ENCODE measurements at places on chromosomes 3 and 15.

DNA sequence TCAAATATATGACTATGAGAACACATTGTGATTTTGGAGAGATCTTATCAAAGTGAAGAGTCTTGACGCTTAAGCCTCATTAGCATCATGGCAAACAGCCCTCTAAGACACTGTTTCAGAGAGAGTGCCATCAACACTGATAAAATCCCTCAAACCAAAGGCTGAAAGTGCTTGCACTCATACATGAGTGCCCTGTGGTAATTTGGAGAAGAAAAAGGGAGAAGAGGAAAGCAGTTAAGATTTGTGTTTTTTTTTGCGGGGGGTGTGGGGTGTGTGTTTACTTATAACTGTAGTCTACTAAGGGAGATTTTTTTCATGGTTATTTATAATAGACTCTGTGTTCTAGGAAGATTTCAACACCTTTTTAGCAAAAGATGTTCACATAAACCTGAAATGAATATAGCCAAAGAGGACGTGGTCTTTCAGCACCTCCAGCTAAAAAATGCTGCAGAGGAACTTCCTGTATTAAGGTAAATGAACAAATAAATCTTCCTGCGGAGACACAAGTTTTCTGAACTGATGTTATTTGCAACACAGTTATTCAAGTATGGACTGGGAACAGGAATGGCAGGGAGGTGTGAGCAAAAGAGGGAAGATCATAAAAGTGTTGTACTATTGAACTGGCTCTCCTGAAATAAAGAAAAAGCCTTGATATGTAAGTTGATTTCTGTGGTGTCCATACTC lies 81.9 kb upstream of the TGFBR2 start:
- no peak for DNase-seq

GRCh38 chr3:66138336-66139313 lies 82.2 kb upstream of the SLC25A26 start:
- peak; percentile 48 for DNase-seq

DNA sequence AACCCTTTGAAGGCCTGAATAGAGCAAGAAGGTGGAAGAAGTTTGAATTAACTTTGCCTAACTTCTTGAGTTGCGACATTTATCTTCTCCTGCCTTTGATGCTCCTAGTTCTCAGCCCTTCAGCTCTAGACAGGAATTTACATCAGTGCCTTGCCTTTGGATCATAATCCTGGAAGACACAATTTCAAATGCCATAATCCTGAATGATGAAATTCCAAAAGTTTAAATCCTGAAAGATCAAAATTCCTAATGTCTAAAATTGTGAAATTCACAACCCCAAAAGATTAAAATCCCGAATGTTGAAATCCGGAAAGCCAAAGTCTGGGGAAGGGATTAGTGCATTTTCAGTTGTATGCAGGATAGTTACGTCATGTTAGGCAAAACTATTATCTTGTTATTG lies 166.6 kb upstream of the PDZRN3 start:
- no peak for DNase-seq

DNA sequence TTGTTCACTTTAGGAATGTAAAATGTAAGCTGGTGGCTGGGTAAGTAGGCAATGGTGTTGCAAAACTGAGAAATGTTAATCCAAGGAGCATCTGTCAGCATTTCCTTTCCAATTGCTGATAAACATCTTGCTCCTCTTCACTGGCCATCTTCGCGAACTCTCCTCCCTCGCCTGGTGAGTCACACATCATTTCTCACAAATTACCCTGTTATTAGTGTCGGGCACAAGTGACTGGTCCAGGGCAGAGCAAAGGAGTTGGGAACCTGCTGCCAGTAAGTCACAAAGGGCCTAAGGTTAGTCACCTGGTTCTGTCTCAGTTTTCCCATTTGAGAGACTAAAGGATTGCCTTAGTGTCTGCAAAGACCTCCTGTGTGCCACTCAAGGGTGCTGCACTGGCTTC lies 13.0 kb downstream of the CERS3 start:
- DNase-seq, result peak; percentile 59

DNA sequence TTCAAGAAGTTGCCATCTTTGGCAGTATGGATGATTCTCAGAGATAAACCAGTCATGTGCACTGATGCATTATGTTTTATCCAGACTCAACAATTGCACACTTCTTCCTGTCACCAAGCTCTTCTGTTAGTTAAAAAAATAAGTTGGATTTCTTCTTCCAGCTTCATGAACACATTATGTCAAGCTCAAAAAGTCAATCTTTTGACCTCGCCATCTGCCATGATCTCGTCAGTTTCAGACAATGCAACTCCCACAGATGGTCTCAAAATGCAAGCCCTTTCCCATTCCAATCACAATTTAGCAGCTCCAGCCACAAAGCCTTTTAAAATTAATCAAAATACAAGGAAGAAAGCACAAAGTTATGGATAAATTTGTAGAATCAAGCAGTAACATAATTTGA lies 42.8 kb downstream of the TFDP2 start:
- DNase-seq, result no peak

DNA sequence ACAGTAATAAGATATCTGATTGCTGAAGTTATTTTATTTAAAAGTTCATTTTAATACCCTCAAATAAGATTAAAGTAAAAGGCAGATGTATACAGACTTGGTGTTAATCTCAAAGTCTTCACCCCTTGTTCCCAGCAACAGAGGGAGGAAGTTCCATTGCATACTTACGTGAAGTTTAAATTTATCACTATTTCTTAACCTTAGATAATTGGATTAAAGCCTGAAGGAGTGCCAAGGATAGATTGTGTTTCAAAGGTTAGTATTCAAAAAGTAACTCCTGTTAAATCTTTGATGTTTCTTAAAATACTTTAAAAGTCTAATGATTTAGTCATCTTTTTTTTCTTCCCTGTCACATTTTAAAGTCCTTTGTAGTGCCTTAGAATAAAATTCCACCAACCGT lies 39.3 kb downstream of the ATP1B3 start:
- no peak for DNase-seq

DNA sequence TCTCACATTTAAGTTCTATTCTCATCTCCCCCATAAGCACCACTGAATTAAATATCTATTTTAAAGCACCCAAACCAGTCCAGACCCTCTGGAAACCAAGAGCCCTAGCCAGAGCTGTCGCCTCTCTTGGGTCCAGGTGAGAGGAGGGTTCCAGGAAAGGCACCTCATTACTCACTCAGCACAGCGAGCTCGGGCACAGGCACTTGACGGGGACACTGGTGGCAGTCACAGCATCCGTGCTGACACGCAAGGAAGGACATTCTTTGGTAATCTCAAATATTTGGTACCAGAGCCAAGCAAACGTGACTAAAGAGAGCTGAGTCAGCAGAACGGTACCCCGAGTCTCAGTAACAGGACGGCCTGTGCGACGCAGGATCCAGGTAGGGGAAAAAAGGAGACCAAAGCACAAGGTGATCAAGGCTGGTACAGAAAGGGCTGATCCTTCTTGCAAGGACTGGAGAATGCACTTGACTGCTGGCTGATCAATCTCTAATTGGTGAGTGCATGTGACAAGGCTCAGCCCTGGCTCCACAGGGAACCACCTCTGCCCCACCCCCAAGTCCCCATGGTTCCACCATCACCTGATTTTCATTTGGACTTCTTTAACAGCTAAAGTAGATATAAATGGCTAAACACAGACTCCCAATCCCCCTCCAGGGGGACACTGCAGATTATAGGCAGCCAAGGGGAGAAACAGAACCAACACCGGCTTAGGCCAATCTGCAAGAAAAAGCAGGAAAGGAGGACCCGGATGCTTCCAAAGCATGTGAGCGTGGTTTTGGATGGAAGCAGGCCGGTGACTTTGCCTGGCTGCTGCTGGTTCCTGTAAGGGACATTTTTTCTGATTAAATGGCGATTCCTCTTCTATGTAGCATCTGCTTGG lies 61.4 kb downstream of the CHCHD6 start:
- DNase-seq, result no peak

DNA sequence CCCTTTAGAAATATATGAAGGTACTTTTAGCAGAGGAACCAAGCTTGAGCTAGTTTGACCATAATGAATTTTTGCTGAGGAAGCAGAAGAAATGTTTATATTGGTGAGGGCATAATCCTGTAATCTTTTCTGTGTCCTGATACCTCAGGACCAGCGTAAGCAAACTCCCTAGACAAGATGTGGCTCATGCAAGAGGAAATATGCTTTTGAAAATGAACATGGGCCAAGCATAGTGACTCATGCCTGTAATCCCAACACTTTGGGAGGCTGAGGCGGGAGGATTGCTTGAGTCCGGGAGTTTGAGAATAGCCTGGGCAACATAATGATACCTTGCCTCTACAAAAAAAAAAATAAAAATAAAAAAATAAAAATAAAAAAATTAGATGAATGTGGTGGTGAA lies 78.5 kb downstream of the PPARG start:
- no peak for DNase-seq

- no peak for DNase-seq
Observed at GRCh38 chr3:41519746-41520145, 320.4 kb downstream of the CTNNB1 start.

GRCh38 chr3:133595341-133595740 lies 21.9 kb downstream of the CDV3 start:
- DNase-seq, result no peak

DNA sequence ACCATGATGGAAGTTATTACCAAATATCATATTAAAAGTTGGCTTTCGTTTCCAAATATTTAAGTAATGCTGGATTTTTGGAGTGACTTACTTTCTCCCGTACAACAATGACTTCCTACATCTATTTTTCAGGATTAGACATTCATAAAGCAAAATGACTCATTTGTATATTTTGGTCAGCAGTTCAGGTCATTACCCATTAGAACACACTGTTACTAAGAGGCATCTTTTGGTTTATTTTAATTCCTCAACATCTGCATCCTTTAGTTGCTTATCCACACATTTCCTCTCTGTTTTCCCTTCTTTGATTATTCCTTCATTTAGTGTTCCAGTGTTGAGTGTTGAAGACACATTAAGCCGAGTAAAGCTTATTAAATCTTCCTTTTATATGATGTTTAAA lies 348.2 kb downstream of the NAALADL2 start:
- DNase-seq, result no peak

- peak; percentile 76 for DNase-seq
Observed at GRCh38 chr3:134308350-134308891, 57.8 kb upstream of the RYK start.

GRCh38 chr3:50089609-50089945 lies 858 bp downstream of the RBM5 start:
- DNase-seq, result peak; percentile 37

DNA sequence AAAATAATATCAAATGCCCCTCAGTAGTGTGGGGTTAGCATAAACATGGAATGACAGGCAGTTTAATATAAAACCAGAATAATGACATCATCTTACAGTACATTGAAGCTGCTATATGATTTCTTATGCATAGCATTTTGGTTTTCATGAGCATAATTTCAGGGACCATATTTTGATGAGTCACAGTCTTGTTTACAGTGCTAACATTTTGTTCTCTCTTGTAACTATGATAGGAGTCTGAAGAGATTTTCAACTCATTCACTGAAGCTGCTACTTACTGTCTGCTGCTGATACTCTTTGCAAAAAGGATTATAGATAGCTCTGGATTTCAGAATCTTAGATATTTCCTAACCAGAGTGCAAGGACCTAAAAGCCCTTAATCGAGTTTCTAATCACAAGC lies 92.6 kb upstream of the CCDC54 start:
- no peak for DNase-seq

DNA sequence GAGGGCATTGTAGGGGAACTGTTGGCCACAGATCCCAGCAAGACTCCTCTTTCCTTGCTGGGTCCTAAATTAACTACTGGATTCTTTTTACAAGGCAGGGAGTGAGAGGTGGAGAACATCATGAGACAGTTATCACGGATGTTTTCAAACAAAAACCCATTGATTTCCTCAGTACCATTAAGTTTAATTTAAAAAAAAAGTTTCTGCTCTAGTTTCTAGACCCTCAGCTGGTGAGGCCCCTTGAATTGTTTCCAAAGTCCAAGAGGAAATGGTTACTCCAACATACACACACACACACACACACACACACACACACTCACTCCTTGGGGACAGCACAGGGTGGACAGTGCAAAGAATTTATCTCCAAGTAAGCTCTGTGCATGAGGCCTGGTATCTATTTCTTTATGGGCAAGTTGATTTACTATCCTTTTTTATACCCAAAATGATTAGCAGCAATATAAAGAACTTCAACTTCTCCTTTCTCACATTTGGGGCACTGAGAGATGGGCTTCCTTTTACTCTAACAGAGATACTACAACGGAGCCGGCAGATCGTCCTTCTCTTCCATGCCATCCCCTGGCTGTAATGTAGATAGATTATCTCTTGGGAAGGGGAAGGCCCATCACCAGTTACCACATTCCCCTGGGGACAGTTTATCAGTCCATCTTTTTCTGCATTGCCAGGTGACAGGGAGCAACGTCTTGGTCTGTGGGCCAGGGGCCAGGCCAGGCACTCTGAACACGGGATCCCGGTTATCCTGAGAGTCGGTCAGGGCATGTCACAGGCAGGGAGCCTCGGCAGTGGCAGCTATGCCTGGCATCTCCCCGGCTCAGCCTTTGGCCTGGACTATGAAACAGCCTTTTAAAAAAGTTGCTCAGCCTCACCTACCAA lies 54.7 kb downstream of the CORO2B start:
- DNase-seq, result no peak

DNA sequence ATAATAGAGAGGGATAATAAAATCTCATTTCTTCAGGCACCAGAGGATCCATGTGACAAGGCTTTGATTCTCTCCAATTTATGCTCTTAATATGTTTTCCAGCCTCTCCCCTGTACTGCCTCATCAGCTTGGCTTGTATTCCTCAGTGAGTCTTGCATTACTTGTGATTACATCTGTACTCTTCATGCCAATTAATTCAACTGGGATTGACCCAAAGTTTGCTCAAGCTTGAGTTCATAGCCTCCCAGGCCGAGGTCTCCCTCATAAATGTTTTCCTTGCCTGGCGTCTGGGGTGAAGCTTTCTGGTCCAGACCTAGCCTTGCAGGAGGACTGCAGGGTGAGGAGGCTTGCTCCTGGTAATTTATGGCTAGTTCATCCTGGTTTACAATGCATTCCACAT lies 146.9 kb downstream of the CHST2 start:
- no peak for DNase-seq

DNA sequence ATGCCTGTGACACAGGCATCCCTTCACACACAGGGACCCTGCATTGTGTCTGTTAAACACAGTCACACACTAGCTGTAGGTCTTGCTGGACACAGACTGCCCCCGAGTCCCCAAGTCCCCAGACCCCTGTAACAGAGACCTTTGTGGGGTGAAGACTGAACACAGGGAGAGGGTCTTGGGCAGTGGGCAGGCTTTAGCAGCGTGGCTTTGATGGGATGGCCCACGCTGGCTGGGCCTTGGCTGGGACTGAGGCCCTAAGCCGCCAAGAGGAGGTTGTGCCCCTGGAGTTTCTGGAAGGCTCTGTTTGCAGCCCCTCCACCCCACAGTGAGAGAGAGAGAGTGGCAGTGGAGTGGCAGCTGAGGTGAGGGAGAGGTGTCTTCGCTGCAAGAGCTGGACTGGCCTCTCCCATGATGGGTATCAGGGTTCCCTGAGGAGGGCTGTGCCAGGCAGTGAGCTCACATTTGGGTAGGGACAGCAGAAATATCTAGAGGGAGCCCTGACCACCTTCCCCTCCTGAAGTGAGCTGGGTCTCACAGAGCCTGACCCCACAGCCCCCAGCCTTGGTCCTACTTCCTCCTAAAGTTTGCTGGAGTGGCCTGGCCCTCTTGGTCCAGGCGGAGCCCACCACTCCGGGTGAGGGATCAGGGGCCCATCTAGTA lies 635 bp upstream of the VILL start:
- DNase-seq, result no peak

All from NB4 (cell line).